ENCODE measurements at places on chromosomes 6 and 20.

- DNase-seq = no peak
Observed at GRCh38 chr6:109362102-109362884, 20.0 kb downstream of the CD164 start.

- DNase-seq = no peak
Observed at GRCh38 chr20:61979701-61980635, 85.7 kb downstream of the TAF4 start.

DNA sequence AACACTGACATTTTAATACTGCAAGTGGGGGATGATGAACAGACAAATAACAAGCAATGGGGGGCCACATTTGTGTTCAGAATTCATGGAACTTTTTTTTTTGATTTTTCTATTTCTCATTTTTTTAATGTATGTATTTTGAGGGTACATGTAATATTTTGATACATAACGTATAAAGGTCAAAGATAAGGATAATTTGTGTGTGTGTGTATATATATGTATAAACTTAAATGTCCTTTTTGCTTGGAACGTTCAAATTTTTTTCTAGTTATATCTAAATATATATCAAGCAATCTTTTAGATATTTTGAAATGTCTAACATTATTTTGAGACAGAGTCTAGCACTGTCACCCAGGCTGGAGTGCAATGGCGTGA lies 12.3 kb upstream of the ZNF311 start:
- DNase-seq = no peak

- DNase-seq = no peak
Observed at GRCh38 chr6:128686084-128686483, 165.7 kb upstream of the PTPRK start.

DNA sequence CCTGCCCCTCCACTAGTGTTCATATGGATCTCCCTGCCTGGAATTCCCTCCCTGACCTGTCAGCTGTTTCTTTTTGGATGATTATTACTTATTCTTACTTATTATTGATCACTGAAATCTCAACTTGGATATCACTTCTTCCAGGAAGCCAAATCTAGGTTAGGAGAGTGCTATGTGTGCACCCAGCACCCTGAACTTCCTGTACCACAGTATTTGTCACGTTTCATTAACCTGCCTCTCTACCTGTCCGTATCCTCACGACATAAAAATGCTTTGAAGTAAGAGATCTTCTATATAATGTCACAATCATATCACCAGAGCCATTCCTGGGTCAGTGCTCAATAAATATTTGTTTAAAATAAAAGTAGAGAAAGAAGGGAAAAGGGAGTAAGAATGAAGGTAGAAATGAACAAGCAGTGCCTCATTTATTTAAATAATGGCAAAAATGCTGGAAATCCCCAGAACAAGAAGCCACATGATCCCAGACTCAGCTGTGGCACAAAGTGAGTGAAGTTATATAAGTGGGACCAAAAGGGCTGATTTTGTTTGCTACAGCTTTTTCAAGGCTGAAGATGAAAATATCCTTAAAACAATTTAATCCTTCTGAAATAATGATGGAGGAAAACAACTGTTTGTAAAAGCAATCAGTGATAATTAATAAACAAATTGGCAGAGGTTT lies 88.0 kb upstream of the MANEA start:
- no peak for DNase-seq

- DNase-seq = no peak
Observed at GRCh38 chr6:41201764-41202173, 820 bp upstream of the TREML2 start.

GRCh38 chr20:43252761-43253160 lies 63.1 kb upstream of the PTPRT start:
- DNase-seq = no peak

- no peak for DNase-seq
Observed at GRCh38 chr20:9515214-9515585, 810 bp downstream of the LAMP5 start.

DNA sequence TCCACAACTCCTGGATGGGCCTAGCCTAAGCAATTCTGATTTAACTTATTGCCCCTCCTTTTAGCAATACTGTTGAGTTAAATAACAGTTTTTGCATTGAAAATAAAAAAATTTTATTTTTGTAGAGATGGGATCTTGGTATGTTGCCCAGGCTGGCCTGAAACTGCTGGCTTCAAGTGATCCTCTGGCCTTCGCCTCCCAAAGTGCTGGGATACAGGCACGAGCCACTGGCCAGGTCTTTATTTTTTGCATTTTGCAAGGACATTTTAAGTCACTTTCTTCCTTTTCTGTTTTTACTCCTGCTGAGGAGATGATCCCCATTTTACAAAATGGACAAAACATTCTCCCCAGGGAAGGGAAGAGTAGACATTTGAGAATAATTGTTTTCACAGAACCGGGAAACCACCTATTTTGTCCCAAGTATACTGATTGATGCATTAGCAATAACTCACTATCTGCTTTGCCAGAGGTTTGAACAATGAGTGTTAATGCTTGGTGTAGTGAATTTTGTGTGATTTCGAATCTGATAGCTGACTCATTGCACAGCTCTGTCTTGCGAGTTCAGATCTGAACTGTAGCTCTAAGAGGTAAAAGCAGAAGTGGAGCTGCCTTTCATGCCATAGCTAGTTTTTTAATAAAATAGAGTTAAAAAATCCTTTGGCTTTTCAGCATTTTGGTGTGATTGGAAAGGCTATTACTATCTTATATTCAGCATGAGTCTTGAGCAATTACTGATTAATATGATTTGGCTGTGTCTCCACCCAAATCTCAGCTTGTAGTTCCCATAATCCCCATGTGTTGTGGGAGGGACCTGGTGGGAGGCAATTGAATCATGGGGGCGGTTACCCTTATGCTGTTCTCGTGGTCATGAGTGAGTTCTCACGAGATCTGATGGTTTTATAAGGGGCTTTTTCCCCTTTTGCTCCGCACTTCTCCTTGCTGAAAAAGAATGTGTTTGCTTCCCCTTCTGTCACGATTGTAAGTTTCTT lies 20.9 kb downstream of the IGF2R start:
- no peak for DNase-seq

- no peak for DNase-seq
Observed at GRCh38 chr6:167832497-167833395, 6.0 kb downstream of the AFDN start.

- no peak for DNase-seq
Observed at GRCh38 chr20:50318710-50319109, 128.1 kb downstream of the CEBPB start.

DNA sequence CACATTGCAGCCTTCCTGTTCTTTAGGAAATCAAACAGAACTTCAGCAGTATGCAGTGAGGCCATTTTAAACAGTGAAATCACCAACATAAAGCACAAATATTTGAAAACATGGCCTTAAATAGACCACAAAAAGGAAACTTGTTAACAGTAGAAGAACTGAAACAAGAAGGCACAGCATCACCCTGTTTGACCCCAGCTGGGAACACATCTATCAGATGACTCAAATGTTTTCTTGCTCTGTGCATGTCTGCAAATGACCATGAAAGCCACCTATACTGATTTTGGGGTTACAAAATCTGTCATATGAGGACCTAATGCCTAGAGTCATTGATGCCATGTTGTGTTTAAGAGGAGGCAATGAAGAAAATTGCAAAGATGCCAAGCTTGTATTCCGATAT lies 123.8 kb upstream of the ADGRF1 start:
- no peak for DNase-seq

- no peak for DNase-seq
Observed at GRCh38 chr20:14866841-14867514, 529.6 kb upstream of the FLRT3 start.

GRCh38 chr6:62102387-62102786 lies 183.6 kb downstream of the KHDRBS2 start:
- no peak for DNase-seq

DNA sequence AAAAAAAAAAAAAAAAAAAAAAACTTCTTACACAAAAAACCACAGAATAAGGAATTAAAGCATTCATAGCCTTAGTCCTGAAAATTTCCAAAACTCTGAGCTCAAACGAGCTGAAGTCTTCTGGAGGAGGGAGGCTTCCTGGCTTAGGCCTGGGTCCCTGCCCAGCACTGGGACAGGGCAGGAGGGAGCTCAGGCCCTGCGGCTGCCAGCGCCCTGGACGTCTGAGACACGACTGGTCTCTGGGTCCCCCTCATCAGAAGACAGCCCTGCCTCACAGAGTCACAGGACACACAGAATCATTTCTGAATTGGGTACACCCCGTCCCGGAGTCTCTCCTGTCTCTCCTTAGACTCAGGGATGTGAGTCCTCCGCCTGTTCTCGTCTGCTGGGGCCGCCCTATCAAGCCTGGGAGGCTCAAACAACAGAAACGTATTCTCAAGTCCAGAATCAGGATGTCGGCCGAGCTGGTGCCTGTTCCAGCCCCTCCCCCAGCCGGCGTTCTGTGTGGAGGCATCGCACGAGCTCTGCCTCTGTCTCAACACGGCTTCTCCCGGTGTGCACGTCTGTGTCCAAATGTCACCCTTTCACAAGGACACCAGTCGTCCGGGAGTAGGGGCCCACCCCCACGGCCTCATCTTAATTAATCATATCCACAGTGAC lies 39.4 kb downstream of the ZBTB46 start:
- no peak for DNase-seq

DNA sequence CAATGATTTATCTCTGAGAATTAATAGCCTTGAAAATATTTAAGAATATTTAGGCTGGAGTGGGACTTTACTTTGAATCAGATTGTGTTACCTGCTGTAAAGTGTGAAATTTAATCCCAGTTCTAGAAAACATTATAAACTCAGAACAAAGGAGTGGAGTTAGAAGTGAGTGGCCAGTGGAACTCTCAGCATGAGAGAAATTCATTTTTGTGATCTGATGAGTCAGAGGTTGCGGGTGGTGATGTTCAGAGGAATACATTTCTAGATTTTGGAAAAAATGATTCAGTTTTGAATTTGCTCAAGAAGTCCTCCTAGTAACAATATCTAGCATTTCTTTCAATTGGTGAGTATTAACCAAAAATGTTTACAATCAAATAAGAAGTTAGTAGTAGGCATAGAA lies 167.5 kb downstream of the ZFAND3 start:
- no peak for DNase-seq

DNA sequence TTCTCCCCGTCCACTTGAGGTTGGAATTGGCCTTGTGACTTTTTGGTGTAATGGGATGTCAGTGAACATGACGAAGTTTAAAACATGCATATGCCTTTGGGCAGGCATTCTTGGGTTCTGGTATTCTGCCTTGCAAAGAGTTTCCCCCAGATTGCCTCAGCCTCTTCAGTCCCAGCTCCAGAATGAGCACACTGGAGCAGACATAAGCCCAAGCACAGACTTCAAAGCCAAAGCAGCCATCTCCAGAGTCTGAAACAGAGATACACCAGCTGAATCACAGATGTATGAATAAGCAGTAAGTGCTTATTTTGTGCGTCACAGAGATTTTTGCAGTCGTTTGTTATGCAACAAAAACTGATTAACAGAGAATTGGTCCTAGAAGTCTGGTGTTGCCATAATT lies 546.0 kb downstream of the FRK start:
- no peak for DNase-seq

DNA sequence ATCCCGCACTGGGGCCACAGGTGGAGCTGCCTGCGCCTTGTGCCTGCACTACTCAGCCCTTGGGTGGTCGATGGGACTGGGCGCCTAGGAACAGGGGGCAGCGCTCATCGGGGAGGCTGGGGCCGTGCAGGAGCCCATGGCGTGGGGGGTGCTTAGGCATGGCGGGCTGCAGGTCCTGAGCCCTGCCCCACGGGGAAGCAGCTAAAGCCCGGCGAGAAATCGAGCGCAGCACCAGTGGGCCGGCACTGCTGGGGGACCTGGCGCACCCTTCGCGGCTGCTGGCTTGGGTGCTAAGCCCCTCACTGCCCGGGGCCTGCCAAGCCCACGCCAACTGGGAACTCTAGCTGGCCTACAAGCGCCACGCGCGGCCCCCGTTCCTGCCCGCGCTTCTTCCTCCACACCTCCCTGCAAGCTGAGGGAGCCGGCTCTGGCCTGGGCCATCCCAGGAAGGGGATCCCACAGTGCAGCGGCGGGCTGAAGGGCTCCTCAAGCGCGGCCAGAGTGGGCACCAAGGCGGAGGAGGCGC lies 5.8 kb downstream of the HIVEP1 start:
- no peak for DNase-seq

DNA sequence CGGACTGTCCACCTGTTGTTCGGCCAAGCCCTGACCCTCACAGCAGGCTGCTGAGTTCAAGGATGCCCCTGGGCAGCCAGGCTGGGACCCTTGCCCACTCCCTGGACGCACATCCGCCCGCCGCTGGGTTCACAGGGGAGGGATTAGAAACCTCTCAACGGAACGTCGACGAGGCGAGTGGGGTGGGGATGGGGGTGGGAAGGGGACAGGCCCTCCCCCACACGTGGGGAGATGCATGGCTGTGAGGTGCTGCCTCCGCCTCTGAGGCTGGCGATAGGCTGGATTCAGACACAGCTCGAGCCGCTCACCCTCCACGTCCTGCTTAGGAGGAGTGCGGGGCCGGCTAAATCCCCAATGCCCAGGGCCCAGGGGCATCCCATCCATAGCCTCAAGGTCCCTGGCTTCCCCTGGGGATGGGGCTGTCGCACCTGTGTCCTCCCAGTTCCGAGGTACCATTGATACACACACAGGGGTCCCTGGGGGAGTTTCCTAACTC lies 90.6 kb upstream of the BHLHE23 start:
- no peak for DNase-seq

- DNase-seq = no peak
Observed at GRCh38 chr6:151167034-151167433, 72.7 kb upstream of the AKAP12 start.

- no peak for DNase-seq
Observed at GRCh38 chr6:160093061-160093460, 28.6 kb upstream of the SLC22A1 start.

- DNase-seq = no peak
Observed at GRCh38 chr6:88815491-88815890, 147.9 kb downstream of the RNGTT start.

- DNase-seq = no peak
Observed at GRCh38 chr20:49603209-49603627, 35.3 kb upstream of the PTGIS start.

DNA sequence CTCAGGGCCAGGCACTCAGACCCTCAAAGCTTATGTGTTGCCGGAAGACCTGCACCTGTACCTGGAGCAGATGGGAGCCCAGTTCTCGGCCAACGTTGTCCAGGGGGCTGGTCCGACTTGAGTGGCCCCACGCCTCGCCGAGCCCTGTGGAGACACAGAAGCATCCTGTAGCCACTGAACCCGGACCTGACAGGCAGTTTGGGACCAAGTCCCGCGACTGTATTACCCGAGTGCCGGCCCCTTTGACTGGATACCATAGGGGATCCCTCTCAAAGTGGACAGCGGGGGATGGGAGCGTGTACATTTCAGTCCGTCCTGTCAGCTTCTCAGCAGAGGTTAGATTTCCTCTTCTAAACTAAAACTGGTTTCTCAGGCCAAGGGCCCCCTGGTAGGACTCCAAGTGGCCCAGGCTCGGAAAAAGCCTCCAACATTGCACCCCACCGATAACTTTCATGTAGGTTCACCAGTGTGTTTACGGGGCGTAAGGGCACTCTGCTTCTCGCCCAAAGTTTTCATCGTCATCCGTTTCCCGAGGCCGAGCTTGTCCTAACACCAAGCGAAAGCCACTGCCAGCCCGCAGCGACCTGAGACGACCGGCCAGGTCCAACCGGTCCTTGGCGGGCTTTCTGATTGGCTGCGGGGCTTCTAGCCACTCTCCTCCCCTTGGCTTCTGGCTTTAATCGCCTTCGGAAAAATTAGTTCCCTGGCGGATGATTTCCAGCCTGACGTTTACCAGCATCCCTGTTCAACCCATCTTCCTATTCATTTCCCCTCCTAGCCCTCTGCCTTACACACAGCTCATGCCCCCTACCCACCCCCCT lies 10.8 kb downstream of the SIM1 start:
- no peak for DNase-seq
